ENCODE measurements at places on chromosomes 4 and X.

GRCh38 chr4:87911252-87911774, 64.2 kb upstream of the SPP1 start:
- DNase-seq: no peak

- peak; percentile 88 for DNase-seq
Observed at GRCh38 chrX:73943693-73944562, 360.1 kb upstream of the ZCCHC13 start.

DNA sequence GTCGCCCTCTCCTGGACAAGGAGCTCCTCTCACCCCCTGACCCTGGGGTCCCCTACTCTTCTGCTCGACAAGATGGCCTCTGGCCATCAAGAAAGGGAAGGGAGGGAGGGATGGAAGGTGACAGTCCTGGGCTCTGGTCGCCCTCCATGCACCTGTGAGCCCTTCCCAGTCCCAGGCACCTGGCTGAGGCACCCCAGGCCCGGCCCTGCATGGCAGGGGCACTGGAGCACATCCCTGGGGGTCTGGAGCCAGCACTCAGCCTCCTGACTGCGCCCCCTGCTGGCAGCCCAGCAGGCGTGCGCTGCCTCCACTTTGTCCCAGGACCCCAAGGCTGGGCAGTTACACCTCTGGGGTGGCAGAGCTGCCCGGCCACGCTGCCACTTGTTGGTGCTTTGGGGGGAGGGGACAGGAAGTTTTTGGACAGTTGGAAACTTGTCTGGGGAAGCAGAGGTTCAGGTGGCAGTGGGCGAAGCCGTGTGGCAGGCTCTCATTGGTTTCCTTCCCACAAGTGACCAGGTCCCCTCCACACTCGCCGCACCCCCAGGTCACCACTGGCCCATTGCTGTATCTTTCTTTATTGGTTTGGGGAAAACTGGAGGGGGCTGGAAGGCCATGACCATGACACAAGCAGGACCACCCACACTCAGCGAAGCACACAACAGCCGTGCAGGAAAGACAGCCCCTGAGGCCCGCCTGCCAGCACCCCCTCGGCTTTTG, 4.3 kb downstream of the PNCK start:
- DNase-seq: peak; percentile 83

- peak; percentile 56 for DNase-seq
Observed at GRCh38 chr4:2790583-2791517, 2.0 kb upstream of the SH3BP2 start.

DNA sequence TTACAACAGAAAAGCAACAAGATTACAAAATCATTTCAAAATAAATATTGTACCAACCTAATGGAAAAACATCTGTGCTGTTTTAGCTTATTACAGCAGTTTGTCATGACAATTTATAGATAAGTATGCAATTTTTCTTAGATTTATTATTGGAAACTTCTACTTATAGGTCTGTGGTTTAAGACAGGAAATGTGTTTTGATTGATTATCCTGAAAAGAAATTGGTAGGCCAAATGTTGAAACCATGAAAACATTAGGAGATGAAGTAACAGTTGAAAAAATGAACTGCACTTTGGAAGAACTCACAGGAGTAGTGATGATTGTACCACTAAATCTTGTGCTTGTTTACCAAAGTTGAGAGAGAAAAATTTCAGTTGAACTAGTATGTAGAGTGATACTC, 162.2 kb upstream of the GIMD1 start:
- no peak for DNase-seq

- no peak for DNase-seq
Observed at GRCh38 chrX:84188320-84188834, 378 bp upstream of the RPS6KA6 start.

All from activated CD8-positive, alpha-beta memory T cell treated with anti-CD3 and anti-CD28 coated beads, Interleukin-2, amount 50 U/mL, for 48 hours (primary cell).